Lung microvascular endothelial cell (primary cell): ENCODE measurements at places on chromosomes 11 and 22. TPM values are rescaled to one million over a fixed set of nuclear protein-coding genes. Genes with fewer than 3 reads are reported as not detected.
A peak's percentile ranks its signal among the peaks of the same experiment; 100 is the strongest.

- DNase-seq, result no peak
These were observed 604 bp upstream of the POLR3H start for GRCh38 chr22:41544671-41545476.

DNA sequence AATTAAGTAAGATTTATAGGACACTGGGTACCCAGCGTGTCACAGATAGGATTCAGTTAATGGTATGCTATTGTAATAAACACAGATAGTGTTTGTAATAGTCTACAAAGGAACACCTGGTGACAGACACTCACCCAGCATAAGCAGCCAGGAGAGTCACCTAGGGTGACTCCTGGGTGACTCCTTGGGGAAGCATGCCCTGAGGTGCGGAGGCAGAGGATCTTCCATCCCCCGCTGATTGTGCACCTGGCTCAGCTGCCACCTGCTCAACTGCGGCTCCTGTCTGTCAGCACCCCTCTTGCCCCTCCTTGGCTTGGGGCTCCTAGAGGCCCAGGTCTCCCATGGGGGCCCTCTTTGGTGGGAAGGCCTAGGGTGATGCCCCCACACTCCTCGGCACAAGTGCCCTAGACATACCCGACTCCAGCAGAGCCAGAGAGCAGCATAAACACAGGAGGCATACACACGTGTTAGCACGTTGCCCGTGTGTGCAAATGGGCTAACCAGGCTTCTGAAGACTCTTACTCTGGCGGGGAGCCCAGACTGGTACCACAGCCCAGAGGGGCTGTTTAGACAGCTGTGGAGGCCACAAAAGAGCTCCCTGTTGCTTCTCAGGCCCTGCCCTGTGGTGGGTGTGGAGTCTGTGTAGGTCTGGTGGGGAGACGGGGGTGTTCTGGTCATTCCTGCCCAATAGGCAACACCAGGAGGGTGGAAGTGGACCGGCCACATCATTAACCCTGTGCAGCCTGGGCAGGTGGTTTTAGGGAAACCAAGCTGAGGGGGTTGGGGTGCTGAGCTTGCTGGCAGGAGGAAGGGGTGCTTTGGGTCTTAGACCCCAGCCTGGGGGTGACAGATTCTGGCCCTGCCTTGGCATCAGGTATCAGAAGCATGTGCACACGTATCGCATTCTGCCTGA is 3.0 kb downstream of the INPPL1 start:
- DNase-seq, result no peak

- DNase-seq, result no peak
These were observed 14.4 kb downstream of the DNAJB13 start for GRCh38 chr11:73965076-73965763.

- no peak for DNase-seq
These were observed 31.3 kb upstream of the LRRC55 start for GRCh38 chr11:57150454-57150917.

GRCh38 chr11:103811870-103812455 is 224.5 kb upstream of the DDI1 start:
- DNase-seq, result no peak

- no peak for DNase-seq
These were observed 41.8 kb upstream of the KCNQ1OT1 start for GRCh38 chr11:2741377-2742131.

GRCh38 chr11:103487113-103487512 is 377.9 kb downstream of the DYNC2H1 start:
- DNase-seq, result no peak

- DNase-seq, result no peak
These were observed 13.4 kb downstream of the TMEM184B start for GRCh38 chr22:38259370-38259769.

DNA sequence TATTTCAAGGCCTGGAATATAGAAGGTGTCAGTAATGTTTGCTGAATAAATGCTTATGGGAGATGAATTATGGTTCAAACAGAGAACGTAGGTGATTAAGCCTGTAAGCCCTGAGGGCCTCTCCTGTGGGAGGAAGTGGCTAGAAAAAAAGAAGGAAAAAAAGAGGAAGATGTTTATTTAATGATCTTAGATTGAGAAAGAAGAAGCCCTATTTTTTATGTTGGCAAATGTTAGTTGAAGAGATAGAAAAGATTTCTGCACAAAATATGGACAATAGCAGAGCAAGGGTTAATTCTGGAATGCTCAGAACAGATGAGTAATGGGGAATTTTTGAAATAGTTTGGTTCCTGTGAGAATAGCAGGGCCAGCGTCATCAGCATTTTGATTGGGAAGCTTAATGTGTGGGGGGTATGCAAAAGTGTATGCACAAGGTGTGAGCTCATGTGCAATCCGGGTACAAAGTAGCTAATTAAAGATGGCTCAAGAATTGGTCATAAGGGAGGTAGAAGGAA is 95.7 kb downstream of the TEAD1 start:
- peak; percentile 70 for DNase-seq

DNA sequence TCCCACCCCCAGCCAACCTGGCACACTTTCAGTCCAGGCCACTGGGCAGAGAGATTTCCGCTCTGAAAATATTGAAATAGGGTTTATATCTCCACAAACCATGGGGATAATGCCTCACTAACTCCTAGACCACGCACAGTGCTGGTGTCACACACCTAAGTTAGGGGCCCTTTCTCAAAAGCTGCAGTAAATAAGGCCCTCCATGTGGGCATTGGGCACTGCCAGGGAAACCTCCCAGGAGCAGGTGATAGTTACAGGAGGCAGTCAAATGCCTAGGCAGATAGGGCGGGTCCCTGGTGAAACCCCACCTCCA is 3.1 kb upstream of the IL10RA start:
- DNase-seq, result no peak

DNA sequence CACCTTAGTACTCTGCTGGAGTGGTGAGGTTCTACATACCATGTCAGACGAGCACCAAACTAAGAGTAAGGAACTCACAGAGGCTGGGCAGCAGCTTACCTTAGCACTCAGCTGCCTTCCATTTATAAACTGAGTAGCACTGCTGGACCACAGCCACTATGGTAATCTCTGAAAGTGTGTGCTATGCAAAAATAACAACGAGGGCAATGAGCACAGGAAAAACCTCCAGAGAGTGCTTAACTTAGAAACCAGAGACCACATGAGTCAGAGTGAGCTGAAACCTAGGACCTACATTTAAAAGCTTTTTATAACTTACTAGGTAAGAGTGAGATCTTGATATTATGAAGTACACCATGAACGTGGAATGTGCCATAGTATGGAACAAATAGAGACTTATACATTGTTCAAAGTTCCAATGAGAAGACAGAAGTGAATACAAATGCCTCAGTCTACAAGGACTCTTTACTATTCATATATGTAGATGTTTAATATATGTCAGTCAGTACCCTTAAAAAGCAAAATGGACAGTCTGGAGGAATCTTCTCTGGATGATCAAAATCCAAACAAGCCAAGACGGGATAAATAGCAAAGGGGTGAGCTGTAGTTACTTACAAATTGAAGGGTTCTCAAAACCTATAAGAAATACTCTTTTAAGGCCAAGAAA is 17.2 kb upstream of the CD59 start:
- DNase-seq, result peak; percentile 40

DNA sequence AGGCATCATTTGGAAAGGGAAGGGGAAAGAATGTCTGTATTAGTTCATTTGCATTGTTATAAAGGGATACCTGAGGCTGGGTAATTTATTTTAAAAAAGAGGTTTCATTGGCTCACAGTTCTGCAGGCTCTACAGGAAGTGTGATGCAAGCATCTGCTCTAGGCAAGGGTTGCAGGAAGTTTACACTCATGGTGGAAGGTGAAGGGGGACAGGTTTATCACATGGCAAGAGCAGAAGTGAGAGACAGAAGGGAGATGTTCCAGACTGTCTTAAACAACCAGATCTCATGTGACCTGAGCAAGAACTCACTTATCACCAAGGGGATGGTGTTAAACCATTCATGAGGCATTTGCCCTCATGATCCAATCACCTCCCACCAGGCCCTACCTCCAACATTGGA is 90.6 kb downstream of the CCDC83 start:
- DNase-seq, result peak; percentile 12

DNA sequence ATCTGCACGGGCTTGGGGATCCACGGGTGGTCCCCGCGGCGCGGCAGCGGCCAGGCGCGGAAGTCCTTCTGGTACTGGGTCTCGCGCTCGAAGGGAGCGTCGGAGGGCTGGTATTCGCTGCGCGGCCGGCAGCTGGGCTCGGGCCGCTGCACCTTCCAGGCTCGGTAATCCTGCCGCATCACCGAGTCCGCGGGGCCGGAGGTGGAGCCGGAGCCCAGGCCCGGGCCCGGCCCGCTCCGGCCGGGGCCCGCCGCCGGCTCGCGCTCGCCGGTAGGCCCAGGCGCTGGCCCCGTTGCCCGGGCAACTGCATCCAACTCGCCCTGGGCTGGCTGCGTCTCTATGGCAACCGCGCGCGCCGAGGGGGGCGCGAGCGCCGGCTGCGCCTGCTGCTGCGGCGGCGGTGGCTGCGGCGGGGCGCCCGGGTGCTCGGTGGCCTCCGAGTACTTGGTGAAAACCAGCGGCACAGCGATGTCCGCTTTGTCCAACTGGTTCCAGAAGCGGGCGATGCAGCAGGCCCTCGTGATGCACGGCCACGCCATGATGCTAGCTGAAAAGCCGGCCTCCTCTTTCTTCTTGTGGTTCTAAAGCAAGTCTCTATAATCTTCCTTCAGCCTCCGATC is 897 bp downstream of the MAP6 start:
- peak; percentile 7 for DNase-seq

DNA sequence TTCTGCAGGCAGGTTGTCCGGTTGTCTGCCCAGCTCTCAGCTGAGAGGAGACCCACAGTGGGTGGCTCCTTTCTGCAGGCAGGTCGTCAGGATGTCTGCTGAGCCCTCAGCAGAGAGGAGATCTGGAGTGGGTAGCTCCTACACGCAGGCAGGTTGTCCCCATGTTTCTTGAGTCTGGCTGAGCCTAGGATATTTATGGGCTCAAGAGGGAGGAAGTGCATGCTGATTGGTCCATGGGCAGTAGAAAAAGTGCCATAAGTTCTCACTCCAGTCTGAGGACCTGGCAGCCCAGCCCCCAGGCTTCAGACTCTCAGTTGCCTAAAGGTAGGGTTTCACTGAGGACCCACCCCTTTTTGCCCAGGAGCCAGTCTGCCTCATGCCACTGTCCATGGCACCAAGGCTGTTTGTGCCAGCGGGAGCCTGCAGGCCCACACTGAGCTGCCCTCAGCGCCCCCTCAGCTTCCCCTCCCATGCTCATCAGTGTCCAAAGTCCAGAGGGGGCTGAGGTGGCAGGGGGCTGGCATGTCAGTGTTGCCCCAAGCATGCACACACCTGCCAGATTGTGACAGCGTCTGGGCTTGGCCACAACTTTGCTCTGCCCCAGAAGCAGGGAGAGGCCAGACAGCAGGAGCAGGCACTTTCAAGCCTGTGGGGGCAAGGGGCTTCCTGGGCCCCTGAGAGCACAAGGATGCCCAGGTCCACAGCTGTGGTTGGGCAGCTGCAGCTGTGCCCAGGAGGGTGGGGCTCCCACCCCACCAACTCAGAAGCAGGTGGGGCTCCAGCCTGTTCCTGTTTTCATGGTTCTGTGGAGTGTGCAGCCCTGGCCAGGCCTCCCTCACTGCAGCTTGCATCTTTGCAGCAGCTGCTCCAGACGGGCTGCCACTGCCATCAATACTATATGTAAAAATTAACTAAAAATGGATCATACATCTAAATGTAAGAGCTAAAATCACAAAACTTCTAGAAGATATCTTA is 3.8 kb upstream of the RNF141 start:
- DNase-seq, result no peak

DNA sequence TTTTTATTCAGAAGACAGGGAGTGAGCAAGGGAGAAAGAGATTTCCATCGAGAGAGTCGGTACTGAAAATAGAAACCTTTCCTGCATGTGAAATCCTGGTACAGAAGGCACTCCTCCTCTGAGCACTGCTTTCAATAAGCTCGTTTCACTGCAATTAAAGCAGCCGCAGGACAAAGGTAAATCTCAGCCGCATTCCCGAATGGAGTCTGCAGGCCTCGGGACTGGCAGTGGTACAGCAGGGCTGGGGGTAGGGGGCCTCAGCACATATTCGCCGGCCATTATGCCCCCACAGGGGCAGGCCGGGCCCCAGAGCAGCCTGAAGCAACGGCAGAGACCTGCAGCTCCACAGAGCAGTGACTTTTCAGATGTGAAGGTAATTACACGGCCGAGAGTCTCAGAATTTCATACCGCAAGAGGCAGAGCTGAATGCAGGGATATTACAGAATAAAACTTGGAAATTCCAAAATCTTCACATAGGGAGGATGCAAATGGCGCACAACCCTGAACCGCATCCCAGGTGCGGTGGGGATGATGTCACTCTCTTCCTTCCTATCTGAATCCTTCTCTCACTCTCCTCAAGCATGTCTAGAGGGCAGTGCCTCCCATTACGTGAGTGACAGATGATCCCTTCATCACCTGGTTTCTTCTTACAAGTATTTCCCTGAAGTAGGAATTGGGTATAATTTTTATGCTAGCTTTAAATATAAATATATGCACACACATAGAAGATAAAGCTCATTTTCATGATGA is 622.1 kb downstream of the OPCML start:
- DNase-seq, result no peak

GRCh38 chr22:19579880-19580279 is 55.7 kb upstream of the CLDN5 start:
- peak; percentile 99 for DNase-seq

DNA sequence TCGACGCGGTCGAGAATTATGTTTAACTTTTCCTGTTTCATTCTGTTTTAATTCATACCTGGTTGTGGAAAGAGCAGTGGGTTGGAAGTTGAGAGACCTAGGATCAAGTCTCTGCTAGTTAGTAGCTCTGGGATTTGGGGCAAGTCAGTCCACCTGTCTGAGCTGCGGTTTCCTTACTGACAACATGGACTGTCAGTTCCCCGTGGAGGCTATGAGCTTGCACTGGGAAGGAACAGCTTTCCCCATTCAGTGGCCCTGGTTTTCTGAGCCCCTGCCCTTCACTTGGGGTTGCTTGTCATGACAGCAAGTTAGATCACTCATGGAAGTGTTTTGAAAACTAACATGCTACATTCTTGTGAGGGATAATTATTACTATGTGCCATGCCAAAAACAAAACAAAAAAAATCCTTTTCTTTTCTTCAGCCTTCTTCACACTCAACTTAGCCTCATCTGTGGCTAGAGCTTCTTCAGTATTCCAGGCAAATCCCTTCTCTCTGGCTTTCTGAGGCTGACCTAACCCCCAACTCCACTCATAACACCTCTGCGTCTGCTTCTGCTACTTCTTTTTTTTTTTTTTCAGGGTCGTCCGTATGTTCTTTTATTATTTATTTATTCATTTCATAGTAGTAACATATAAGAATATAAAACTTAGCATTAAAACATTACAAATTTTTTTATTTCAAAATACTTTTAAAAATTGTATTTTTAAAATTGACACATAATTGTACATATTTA is 43.0 kb upstream of the ZBED5 start:
- DNase-seq, result peak; percentile 40

DNA sequence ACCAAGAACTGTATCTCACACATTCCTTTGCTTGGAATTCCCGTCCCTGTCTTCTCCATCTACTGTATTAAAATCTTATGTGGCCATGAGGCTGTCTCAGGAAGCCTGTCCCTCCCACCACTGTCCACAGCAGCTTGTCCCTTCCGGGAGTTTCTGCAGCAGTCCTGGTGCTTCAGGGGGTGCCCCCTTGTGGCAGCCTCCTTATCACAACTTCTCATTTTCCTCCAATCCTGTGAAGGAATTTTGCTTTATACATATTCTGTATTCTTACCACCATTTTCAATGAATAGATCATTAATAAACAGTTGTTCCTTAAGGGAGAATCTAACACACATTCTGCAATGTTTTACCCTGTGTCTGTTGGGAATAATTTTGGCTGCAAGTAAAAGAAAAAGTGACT is 220.4 kb upstream of the RAG2 start:
- DNase-seq, result no peak

Gene OR56B4
- total RNA-seq, result not detected in 2 replicates

Gene OR10A2
- total RNA-seq, result not detected in 2 replicates

Gene TPBGL
- total RNA-seq, result not detected in 2 replicates

Gene PARVG
- 0.22 TPM in 1 of 2 replicates, not detected in the other for total RNA-seq

Gene PHLDA2
- total RNA-seq, result 0.40 and 1.7 TPM in 2 replicates

Gene TIGD3
- 0.22 TPM in 1 of 2 replicates, not detected in the other for total RNA-seq

Gene SMC1B
- not detected in 2 replicates for total RNA-seq

Gene TRIM66
- 2.2 and 4.0 TPM in 2 replicates for total RNA-seq
